Cortex of kidney (tissue), 1 donor: ENCODE measurements at places on chromosomes 7 and 10.

DNA sequence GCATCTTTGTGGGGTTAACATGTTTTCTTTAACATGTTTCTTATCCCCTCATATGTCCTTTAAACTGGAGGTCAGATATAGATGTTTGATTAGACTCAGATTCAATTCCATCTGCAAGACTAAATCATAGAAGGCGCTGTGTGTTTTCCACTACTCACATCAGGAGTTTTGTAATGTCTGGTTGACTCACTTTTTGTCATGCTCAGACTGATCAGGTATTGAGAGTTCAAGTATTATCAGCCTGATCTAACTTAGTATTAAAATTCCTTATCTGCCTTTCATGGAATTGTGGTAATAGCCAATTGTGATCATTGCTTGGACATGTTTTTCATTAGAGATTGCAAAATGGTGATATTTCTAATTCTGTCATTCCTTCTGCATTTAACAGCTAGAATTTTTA is 30.2 kb downstream of the ENTPD7 start:
- DNase-seq, result no peak

DNA sequence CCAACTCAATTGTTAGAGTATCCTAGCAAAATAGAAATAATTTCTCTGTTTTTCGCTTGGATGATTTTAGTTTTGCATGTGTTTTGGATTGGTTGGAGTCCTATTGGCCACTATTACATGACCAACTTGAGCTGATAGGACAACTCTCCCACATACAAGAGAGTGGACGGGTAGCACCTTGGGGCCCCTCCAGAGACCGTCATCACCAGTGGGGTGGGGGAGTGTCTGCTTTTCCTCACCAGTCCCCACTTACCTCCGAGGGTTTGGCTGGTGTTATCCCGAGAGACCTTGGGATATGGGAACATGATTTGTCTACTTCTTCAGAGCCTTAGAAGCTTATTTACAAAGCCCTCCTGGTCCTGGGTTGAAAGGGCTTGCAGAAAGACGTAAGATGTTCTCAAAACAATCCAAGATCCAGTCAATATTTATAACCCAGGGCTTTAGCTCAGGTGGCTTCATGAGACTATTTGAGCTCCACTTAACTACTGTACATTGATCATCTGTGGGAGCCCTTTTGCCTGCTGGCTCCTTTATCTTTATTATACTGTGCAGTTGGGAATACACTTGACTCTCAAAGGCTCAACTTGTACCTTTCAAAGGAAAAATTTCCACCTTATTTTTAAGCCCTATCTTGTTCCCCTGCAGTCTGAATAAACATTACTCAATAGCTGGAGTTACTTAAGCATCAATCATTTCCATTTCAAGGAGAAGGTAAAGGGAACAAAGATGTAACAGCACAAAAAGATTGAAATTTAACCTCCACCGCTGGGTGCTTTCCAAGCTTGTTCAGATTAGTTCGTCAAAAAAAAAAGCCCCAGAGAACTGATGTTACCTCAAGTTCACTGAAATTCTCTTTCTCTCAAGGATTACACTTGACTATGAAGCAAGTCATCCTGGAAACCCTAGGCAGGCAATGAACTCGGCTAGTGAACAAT is 119.7 kb downstream of the WDR11 start:
- DNase-seq, result no peak

DNA sequence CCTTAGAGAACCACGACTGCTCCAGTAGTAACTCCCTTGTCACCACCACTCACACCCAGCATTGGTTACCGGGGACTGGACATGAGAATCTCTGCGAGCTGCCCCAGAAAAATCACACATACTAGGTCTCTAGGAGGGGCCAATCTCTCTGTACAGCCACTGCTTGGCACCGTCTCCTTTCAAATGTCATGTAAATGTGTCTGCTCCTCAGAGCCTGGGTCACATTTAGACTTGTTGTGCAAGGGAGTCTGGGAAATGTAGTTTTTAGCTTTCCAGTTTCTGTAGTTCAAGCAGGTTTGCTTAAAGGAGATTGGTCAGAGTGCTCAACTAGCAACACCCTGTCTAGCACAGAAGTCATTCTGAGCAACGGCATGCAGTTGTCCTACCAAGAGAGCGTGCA is 60.0 kb downstream of the CHN2 start:
- no peak for DNase-seq

DNA sequence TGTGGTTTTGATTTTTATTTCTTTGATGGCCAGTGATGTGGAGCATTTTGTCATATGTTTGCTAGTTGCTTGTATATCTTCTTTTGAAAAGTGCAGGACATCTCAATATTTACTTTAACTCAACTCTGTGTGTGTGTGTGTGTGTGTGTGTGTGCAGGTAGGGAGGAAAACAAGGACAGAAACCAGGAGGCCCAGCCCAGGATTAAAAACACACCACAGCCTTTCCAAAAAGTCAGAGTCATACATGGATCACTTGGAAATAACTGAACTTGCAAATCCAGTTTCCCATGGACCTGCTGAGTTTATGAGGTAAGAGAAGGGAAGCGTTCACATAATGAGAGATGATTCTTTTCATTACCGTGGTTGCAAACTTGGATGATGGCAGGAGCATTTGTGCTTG is 189.9 kb upstream of the LYZL1 start:
- no peak for DNase-seq

DNA sequence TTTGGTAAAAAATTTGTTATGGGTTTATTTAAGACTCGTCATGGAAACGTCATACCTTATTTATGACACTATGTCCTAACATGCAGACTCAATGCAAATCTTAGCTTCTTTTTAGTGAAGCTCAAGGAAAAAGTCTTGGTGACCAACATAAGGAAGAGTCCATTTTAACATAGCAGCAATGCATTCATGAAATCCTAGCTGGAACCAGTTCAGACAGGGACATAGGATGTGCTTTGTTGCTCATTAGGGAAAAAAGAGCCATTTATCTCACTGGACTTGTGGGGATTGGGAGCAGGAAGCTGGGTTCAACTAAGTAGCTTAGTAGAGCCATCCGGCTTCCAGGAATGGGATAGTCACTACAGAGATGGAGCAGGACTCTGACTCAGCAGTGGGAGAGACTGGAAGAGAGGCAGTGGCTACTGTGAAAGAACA is 100.7 kb upstream of the DKK1 start:
- no peak for DNase-seq

GRCh38 chr10:17561111-17561510 is 56.1 kb downstream of the HACD1 start:
- DNase-seq, result no peak

DNA sequence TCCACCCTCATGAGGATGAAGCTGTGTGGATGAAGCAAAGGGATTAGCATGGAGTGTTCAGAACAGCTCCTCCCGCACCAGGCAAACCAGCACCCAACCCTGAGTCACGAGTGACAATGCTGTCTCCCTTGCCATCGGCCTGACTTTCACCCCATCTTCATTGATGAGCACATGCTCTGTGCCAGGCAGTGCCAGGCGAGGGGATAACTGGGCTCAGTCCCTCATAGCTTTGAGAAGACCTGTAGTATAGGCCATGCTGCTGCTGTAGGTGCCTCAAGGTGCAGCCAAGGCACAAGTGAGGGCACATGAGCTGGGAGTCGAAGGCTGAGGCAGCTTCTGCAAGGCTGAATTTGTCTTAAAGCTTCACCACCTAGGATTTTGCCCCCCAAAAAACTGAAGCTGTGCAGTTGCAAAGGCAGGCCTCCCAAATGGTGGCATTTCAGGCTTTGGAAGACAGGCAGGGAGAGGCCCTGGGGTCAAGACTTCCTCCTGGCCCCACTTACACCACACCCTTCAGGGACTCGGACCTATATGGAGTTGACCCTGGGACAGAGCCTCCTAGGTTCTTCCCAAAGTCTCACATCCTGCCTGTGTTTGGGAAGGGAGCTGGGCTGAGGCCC is 54.2 kb upstream of the GDF10 start:
- DNase-seq, result no peak

GRCh38 chr10:70052462-70053217 is at the start of gene MACROH2A2:
MACROH2A2 (plus strand) TSS chr10:70052846; CDS start chr10:70075659, 22,813 bp downstream.
- no peak for DNase-seq

DNA sequence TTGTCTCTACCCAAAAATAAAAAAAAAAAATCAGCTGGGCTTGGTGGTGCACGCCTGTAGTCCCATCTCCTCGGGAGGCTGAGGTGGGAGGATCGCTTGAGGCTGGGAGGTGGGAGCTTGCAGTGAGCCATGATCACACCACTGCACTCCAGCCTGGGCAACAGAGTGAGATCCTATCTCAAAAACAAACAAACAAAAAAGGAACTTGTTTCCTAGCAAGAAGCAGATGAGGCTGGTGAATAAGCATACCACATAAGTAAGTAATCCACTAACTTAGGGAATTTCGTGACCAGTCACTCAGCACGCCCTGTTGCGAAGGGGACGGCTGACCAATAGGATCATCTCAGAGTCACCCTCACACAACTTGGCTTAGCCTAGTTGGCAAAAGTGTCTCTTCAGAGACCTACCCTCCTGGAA is 64.6 kb downstream of the CUX1 start:
- no peak for DNase-seq

DNA sequence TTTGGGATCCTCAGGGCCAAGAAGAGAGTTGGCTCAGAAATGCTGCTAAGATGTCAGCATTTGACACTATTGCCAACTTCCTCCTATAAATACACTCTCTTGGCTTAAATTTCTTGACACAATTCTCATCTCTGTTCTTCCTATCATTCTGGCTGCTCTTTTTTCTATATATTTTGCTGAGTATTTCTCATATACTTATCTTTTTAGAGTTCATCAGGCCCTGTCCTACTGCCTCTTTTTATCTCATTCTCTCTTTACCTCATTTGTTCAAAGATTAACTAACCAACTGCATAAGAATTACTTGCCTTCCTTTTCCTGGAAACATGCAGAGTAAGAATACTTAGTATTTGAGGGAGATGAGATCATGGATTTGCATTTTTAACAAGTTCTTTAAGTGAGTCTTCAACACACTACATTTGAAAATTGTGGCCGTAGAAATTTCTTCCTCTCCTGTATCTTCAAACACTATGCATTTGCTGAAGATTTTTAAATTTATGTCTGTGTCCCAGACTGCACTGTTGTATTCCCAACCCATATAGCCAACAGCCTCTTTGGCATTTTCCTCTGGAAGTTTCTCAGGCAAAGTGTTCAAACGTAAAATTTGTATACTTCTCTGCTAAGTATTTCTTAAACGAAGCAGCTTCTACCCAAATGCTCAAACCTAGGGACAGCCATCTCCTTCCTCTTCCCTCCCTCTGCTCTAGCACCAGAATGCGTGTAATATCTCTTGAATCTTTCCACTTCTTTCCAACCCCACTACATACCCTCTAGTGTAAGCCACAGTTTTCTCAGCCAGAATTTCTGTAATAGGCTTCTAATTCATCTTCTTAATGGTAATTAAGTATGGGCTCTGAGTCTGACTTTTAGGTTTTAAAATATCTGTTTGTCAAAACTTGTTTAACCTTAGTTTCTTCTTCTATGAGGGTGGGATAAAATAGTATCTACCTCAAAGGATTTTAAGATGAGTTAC is 35.5 kb downstream of the ARL4A start:
- DNase-seq, result no peak

- no peak for DNase-seq
Observed at GRCh38 chr10:96665306-96665705, 55.0 kb downstream of the PIK3AP1 start.

- DNase-seq, result no peak
Observed at GRCh38 chr7:18400726-18401125, 94.8 kb upstream of the HDAC9 start.

DNA sequence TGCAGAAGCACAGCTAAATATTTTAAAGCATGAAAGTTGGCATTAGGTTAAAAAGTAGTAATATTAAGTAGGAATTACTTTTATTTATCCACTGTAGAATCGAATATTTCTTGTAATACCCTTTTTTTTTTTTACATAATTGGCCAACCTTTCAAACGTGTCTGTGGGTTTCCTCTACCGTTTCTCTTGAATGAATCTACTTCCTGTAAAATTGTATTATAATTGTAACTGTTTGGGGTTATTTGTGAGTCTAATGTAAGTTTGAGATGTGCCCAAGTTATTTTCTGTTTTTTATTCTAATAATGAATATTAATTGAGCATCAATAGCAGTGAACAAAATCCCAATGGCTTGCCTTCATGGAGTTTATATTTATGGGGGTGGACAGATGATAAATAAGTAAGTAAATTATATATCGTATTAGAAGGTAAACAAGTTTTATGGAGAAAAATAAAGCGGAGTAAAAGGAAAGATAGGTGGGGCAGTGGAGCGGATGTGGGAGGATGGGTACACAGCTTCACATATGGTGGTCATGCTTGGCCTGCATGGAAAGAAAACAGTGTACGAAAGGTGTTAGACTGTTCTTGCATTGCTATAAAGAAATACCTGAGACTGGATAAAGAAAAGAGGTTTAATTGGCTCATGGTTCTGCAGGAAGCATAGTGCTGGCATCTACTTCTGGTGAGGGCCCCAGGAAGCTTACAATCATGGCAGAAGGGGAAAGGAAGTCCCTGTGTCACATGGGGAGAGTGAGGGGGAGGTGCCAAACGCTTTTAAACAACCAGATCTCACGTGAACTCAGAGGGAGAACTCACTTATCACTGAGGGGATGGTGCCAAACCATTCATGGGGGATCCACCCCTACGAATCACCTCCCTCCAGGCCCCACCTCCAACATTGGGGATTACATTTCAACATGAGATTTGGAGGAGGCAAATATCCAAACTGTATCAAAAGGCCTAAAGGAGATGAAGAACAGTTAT is 5.4 kb downstream of the TSPAN13 start:
- no peak for DNase-seq

- DNase-seq, result no peak
Observed at GRCh38 chr7:137262599-137262998, 80.9 kb downstream of the PTN start.

DNA sequence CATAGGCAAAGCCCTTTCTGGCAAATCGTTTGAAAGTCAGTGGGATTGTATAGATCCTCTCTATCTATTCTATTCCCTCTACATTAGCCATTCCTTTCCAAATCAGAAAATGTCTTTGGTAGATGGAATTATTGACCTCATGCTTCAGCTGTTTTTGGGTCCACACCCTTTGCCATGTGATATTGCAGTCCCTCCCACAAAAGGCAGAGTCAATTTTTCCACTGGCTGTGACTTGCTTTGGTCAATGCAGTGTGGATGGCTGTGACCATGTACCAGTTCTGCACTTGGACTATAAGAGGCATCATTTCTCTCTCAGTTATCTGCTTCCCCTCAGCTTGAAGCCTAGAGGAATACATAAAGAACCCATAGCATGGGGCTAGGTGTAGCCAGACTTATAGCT is 332.9 kb downstream of the PTEN start:
- DNase-seq, result no peak

DNA sequence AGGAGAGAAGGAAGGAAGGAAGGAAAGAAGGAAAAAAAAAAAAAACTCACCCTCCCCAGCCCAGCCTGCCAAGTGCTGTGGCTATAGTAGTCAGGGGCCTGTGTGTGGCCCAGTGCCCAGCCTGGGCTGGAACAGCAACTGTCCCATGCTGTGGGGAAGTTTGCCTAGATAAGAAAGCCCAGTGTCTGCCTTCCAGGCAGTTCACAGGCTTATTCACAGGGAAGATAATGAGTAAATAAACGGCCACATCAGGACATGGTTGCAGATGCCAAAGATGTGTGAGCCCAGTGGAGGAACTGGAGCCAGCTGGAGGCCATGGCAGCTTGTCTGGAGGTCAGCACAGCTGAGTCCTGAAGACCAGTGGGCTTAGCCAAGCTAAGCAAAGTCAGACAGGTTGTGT is 132.4 kb upstream of the FOXK1 start:
- DNase-seq, result no peak
